ENCODE measurements at places on chromosomes 12 and 14. TPM values are rescaled to one million over a fixed set of nuclear protein-coding genes. Genes with fewer than 3 reads are reported as not detected.

The FAM234B gene
- 4.6 TPM for total RNA-seq

The KCNK13 gene
- not detected for total RNA-seq

The CCDC88C gene
- not detected for total RNA-seq

The MAP3K9 gene
- total RNA-seq: 0.50 TPM

The YARS2 gene
- total RNA-seq: 16.2 TPM

- no peak overlapping the region for H3K4me3 ChIP-seq
- peaks cover 14% of the 10 kb centered on the region for H3K36me3 ChIP-seq
- H3K27ac ChIP-seq: no peak overlapping the region
- peaks cover 33% of the 10 kb centered on the region for H3K4me1 ChIP-seq
These were observed 116.4 kb downstream of the SLC38A1 start for GRCh38 chr12:46152456-46152855.

DNA sequence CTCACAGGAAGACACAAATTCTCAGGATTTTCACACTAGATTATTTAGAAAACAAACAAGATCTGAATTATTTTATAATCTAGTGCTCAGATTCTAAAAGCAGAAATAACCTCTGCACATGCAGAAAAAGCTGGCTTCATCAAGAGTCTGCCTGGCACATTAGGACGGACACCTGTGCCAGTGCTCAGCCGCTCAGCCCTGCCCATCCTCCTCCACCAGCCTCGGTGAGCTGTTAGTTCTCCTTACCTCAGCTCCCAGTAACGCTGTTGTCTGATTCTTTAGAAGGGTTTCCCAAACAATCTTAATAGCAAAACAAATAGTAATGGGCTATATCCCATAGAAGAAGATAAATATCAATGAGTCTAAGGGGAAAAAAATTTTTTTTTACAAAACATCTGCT is 27.7 kb downstream of the DUSP16 start:
- no peaks in the 10 kb centered on the region for H3K36me3 ChIP-seq
- no peak for DNase-seq
- H3K4me1 ChIP-seq: no peaks in the 10 kb centered on the region
- no peak overlapping the region for H3K27ac ChIP-seq

DNA sequence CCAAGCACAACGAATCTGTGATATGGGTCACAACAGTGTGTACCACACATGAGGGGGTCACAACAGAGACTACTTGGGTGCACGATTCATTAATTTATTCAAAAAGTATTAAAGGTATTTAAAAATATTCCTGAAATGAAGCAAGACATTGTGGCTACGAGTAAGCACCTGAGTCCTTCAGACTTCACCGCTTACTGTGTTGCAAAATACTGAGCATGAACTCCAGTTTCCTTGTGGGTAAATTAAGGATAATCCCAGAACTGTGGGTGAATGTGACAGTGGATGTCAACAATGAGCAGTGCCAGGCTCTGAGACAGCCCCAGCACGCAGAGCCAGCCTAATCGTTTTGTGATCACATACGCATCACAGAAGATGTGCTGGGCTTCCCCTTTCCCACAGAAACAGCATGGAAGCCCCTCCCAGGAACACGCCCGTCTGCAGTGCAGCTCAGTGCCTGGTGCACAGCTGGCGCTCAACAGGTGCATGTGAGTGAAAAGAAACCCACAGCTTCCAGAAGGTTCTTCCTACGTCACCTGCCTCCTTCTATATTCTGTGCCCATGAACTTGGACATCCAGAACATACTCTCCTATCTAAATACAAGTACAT is 29.1 kb downstream of the CDC42BPB start:
- H3K4me3 ChIP-seq: no peak overlapping the region
- H3K4me1 ChIP-seq: peaks cover 47% of the 10 kb centered on the region
- H3K27ac ChIP-seq: no peak overlapping the region
- peaks cover 2% of the 10 kb centered on the region for H3K27me3 ChIP-seq
- H3K36me3 ChIP-seq: peaks cover 8% of the 10 kb centered on the region

DNA sequence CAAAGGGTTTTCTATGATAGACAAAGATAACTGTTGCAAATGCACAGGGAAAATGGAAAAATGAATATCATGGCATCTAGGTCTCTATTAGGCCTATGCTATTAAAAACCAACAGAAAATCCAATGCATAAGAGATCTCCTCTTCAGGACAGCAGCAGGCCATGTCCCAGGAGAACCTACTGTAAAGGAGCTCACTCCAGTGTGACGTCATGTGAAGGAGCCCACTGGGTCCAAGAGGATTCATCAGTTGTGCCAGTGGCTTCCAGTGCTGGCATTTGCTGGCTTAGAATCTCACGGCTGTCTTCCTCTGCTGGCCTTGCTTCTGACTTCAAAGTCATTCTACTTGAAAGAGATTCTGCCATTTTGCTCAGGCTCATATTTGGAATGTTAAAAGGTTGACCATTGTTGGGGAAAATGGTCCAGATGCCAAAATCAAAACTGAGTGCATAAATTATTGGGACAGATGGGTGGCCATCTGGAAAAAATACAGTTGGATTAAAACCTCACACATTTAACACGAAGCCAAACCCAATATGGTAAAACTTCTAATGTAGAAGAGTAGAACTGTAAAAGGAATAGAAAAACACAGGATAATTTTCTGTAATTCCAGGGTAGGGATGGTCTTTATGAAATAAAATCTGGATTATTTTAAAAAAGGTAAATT is 75.4 kb upstream of the ARID2 start:
- H3K27ac ChIP-seq: no peak overlapping the region
- no peaks in the 10 kb centered on the region for H3K36me3 ChIP-seq
- H3K4me3 ChIP-seq: no peak overlapping the region
- peaks cover 19% of the 10 kb centered on the region for H3K27me3 ChIP-seq
- H3K4me1 ChIP-seq: no peaks in the 10 kb centered on the region
- no peak for DNase-seq

- H3K27ac ChIP-seq: no peak overlapping the region
- H3K27me3 ChIP-seq: no peaks in the 10 kb centered on the region
- DNase-seq: no peak
- H3K36me3 ChIP-seq: peaks cover 27% of the 10 kb centered on the region
- H3K4me3 ChIP-seq: no peak overlapping the region
- H3K4me1 ChIP-seq: peaks cover 62% of the 10 kb centered on the region
These were observed 29.6 kb downstream of the VRK1 start for GRCh38 chr14:96826818-96827217.

DNA sequence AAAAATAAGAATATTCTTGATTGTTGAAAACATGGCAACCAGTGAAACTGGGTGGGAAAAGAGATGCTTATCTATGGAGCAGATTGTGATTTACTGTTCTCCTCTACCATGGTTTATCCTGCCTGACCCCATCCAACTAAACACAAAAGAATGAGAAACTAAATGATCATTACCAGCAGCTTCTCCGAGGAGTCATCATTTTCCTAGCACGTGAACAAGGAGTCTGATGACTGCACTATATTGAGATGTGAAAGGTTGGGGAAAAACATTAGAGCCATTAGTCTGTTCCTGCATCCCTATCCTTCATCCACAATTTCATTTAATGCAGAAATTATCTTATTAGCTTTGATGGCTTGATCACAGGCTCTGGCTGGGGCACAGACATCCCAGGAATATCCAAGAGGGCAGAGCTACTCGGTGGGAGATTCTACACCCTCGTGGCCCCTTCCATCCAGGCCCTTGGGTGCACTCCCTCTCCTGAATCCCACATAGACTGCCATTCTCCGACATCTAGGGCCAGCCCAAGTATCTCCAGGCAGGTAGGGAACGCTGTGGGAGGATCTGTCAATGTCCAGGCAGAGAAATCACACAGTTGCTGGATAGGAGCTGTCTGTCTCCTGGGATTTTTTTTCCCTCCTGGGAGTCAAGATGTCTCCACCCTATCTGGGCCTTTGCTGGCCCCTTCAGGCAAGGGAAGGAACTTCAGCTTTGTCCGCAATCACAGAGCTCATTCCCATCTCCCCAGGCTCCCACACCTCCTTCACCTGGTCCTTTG is 43.3 kb upstream of the DHRS4 start:
- peaks cover 9% of the 10 kb centered on the region for H3K27me3 ChIP-seq
- DNase-seq: peak; percentile 73
- no peaks in the 10 kb centered on the region for H3K36me3 ChIP-seq
- peaks cover 11% of the 10 kb centered on the region for H3K4me1 ChIP-seq
- H3K4me3 ChIP-seq: peak overlapping the region; percentile 16
- peak overlapping the region; percentile 22 for H3K27ac ChIP-seq

- peaks cover 8% of the 10 kb centered on the region for H3K27me3 ChIP-seq
- H3K4me1 ChIP-seq: peaks cover 30% of the 10 kb centered on the region
- no peak for DNase-seq
- no peaks in the 10 kb centered on the region for H3K36me3 ChIP-seq
- H3K4me3 ChIP-seq: no peak overlapping the region
- no peak overlapping the region for H3K27ac ChIP-seq
These were observed 36.4 kb upstream of the NCOR2 start for GRCh38 chr12:124603831-124604251.

DNA sequence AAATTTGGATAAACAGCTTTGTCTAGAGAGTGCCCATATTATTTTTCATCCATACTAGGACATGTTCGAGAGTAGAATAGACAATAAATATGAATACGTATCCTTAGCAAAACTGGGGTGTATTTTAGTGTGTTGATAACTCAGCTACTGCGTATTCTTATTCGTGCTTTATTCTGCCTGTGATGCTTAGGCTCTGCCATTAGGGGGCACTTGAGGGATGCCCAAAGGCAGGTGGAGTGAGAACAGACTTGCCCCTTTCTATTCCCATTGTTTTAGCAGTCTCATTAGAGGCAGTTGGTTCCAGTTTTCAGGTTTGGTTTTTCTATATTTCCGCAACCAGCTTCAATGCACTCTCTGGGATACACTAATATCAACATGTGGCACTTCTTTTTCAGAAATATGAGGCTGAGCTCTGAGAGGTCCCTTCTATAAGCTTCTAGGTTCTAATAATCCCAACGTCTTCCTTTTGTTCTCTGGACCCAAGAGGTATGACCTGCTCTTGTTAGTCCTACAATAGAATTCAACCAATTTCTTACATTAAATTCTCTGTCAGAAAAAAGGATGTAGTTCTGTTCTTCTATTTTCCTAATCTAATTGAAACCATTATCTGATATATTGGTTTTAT is 985.7 kb upstream of the FBXO33 start:
- no peaks in the 10 kb centered on the region for H3K4me1 ChIP-seq
- H3K27ac ChIP-seq: no peak overlapping the region
- no peaks in the 10 kb centered on the region for H3K27me3 ChIP-seq
- no peak overlapping the region for H3K4me3 ChIP-seq
- DNase-seq: no peak
- H3K36me3 ChIP-seq: peaks cover 4% of the 10 kb centered on the region

DNA sequence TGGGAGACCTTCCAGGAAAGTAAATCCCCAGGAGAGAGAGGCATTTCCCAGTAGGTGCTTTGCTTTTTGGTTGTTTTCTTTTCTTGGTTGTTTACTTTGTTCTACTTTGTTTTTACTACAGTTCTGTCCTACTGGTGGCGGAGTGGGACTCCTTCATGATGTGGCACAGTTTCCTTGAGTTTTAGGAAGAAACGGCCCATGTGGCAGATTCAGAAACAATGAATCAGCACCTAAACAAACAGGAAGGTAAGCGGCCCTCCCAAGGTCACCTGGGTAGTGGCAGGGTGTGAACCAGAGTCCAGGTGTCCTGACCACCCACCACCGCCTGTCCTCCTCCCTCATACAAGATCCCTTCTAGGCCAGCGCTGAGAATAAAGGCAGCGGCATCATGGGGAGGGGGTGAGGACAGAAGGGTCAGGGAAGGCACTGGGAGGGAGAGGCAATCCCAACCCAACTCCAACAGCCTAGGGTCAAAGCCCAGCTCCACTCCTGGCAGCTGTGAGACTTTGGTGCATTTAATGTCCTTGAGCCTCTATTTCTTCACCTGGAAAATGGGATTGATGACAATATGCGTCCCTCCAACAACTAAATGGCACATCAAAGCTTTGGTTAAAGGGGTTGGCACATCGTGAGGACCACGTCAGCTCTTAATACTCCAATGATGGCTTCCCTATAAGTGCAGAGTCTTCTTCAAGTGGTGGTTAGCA is 111.5 kb upstream of the BCL2L14 start:
- H3K27me3 ChIP-seq: peaks cover 22% of the 10 kb centered on the region
- H3K36me3 ChIP-seq: peaks cover 6% of the 10 kb centered on the region
- peak overlapping the region; percentile 91 for H3K27ac ChIP-seq

- peaks cover 5% of the 10 kb centered on the region for H3K36me3 ChIP-seq
- peak overlapping the region; percentile 70 for H3K27ac ChIP-seq
- peaks cover 70% of the 10 kb centered on the region for H3K4me1 ChIP-seq
- DNase-seq: no peak
- no peaks in the 10 kb centered on the region for H3K27me3 ChIP-seq
- H3K4me3 ChIP-seq: no peak overlapping the region
These were observed 944 bp downstream of the TXNRD1 start for GRCh38 chr12:104216521-104216924.

DNA sequence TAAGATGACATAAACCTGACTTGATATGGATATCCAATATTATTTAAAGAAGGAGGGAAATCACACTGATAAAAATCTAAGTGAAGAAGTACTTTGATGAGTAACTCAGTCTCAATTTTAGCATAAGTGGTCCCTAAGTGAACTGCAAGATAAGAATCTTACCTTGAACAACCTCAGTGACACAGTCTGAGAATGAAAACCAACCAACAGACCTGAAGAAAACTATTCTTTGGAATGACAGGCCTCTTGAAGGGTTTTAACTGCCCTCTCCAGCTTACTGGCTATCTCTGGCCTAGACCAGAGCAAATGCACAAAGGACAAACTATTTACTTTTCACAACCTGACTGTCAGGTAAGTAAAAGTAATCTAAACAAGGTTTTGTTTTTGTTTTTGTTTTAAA is 44.7 kb downstream of the CPM start:
- H3K27ac ChIP-seq: no peak overlapping the region
- H3K4me1 ChIP-seq: peaks cover 14% of the 10 kb centered on the region
- DNase-seq: no peak

DNA sequence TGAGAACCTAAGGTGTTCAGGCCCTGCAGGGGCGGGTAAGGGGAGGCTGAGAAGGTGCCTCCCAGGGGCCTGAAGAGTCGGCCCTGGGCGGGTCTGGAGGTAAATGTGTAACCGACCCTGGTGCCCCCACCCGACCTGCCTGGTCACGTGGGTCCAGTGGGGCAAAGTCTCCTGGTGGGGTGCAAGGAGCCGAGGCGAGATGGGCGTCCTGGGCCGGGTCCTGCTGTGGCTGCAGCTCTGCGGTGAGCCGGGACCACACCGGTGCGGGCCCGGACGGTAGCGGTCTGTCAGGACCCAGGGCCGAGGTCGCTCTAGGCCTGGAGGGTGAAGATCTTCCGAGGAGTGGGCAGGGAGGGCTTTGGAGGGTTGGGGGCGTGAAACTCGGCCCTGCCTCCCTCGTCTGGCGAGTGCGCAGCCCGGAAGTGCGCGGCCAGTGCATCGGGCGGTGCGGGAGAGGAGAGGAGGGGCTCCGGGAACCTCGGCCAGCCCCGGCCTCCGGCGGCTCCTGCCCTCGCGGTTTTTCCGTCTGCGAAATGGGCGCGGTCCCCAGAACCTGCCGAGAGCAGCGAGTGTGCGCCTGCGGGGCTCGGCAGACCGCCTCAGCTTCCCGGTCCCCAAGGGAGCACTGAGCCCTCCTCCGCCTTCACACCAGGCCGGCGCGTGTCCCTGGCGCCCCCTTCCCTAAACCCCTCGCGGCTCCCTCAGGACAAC is at the start of gene AMN:
AMN (plus strand) TSS at position 174 of the 711 bp plus-strand sequence; CDS start at position 200, 26 bp downstream.
- H3K36me3 ChIP-seq: no peaks in the 10 kb centered on the region
- H3K4me3 ChIP-seq: no peak within 1 kb of the TSS
- DNase-seq: no peak
- H3K27me3 ChIP-seq: peaks cover 11% of the 10 kb centered on the region

- no peaks in the 10 kb centered on the region for H3K4me1 ChIP-seq
- peaks cover 67% of the 10 kb centered on the region for H3K27me3 ChIP-seq
- no peak overlapping the region for H3K4me3 ChIP-seq
- DNase-seq: no peak
- H3K27ac ChIP-seq: no peak overlapping the region
These were observed 97.1 kb downstream of the DAD1 start for GRCh38 chr14:22491683-22492621.

Data from HFFc6 (cell line).